DMS 273 treated with DMSO at 0.1 percent for 48 hours (cell line): ENCODE measurements at places on chromosomes 3 and 15.

DNA sequence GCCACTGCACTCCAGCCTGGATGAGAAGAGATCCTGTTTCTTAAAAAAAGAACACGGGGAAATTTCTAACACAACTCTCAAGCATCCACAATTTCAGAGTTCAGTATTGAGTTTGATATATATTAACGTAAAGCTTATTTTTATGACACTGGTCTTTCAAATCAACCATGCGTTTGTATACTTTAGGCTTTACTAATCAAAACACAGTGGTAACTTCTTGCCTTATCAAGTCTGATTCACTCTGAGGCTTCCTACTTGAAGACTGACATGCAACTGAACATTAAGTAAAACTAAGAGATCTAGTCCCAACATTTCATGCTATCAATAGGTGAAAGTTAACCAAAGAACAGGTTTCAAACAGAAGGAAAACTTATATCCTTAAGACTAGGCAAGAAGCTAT is 46.7 kb downstream of the PRTG start:
- no peak for DNase-seq

- DNase-seq = no peak
These were observed 963 bp upstream of the NTRK3 start for GRCh38 chr15:88257311-88258092.

DNA sequence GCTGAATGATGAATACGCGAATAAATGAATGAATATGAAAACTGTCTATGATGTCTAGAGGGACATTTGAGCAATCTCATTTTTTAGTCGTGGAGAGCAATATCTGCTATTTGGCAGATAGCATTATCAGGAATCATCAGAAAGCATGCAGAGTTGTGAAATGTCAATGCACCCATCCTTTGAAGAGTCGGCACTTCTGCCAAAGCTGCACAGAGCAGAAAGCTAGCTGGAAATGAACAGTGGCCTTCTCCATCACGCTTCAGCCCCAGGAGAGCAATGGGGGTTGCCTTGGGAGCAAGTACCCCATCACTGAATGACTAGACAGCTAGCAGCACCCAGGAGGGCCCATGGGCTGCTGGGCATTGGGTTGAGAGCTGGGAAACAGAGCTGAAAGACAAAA is 69.1 kb upstream of the PROK2 start:
- DNase-seq = no peak

- DNase-seq = no peak
These were observed 71.1 kb downstream of the SENP2 start for GRCh38 chr3:185657211-185657610.

- no peak for DNase-seq
These were observed 82.5 kb downstream of the TOP2B start for GRCh38 chr3:25582242-25582641.
